Mammary epithelial cell (primary cell): ENCODE measurements at places on chromosomes 3 and 15. TPM values are rescaled to one million over a fixed set of nuclear protein-coding genes. Genes with fewer than 3 reads are reported as not detected.

DNA sequence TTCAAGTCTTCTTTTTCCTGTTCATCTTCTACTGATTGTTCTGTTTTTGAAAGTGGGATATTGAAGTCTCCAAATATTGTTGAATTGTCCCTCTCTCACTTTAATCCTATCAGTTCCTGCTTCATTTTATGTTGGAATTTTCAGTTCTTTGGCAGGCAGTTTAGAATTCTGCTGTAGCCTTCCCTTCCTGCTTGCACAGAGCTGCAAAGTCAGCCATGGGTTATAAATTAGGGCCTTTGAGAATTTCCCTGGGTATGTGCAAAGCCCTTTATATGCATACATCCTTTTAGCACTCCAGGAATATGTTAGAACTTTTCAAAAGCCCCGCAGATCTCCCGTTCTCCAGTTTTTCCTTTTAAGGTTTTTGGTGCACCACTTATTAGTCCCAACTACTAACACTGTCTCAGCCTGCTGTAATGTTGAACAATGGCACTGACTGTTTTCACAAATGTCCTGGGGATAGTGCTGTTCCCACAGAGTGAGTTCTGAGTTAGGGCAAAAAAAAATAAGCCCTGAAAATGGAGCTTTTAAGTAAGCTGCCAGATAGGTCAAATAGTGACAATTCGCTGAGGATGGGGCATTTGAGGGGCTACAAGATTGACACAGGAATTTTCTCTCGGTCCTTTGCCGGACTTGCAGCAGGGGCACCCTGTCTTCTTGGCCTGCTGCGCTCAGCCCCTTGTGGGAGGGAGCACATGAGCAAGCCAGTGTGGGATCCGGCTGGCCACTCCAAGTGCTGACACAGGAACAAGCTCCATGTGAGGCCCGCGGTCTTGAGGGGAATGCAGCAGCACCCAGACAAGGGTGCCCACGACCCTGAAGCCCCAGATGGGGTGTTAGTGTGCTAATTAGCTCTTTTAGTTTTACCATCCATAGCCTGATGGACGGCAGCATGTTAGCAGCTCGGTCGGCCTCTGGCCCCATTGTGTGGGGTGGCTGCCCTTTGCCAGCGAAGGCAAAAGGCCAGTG is 96.0 kb downstream of the VPS8 start:
- no peak for DNase-seq

Gene EPHB3
- total RNA-seq: 17.6 and 18.4 TPM in 2 replicates

Gene MORC1
- not detected for total RNA-seq

- DNase-seq: no peak
Observed at GRCh38 chr3:126984391-126985131, 1.6 kb downstream of the PLXNA1 start.

Gene PCSK6
- 1.7 TPM for total RNA-seq

DNA sequence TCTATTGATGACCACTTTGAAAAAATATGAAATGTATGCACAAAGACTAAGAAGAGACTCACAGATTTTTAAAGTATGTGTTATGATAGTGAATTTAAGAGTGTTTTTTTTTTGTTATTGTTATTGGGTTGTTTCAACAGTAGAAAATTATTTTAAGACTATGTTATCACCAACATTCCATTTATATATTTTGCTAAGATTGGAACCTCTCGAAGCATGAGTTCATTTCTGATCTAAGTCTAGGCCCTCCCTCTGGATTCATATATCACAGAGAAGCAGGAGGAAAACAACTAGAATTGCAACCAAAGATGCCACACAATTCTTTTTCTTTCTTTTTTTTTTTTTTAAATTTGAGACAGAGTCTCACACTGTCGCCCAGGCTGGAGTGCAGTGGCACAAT is 46.8 kb downstream of the ITGB5 start:
- no peak for DNase-seq

Gene ERC2
- total RNA-seq: 1.5 TPM

Gene NEIL1
- total RNA-seq: 7.7 TPM

DNA sequence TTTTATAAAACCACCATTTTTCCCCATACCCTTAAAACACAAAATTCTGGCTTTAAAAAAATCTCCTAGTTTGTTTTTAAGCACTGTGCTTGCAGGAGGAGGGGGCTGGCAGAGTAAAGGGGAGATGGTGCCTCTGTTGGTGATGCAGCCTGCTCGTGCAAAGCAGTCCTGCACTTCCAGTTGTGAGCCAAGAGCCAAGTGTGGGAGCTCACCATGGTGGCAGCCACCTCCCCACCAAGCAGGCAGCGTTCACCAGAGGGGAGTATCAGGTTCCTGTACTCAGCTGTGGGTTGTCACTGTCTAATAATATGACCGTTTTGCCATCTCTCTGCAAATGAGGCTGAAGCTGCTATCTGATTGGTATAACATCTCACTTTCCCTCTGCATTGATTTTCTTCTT is 164.8 kb downstream of the SYNPR start:
- no peak for DNase-seq

Gene HHLA2
- total RNA-seq: not detected

DNA sequence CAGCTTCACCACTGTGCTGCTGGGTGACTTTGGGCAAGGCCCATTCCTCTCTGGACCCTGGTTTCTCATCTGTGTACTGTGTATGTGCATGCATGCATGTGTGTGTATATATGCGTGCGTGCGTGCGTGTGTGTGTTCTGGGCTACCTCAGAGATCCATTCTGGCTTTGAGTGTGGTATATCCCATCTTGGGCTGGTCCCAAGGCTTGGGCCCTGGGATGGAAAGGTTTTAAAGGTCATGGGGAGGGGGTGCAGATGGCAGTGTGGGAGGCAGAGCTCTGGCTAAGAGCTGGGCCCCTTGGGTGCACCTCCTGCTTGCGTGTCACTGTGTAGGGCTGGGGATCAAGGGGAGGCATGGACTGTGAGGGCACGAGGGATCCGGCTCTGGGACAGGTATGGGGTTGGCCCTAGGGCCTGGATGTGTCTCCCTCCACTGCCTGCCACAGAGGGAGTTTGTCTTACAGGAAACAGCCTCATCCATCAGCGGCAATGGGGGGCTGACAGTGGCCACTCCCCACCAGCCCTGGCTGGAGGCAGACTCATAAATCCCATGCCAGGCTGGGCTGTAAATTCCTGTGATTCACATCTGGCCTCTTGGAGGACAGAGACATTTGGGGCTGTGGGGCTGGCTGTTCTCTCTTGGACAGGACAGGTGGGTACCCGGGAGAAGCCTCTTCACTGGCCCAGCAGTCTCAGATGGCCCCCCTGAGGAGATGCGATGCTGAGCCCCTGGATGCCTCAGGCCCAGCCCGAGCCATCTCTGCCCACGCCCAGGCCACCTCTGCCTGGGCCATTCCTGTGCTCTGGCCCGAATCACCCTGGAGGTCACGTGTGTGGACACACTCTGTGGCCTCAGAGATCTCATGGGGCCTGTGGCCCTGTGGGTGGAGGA is 21.4 kb upstream of the CSPG4 start:
- DNase-seq: no peak

Gene ANKUB1
- total RNA-seq: not detected in 2 replicates

DNA sequence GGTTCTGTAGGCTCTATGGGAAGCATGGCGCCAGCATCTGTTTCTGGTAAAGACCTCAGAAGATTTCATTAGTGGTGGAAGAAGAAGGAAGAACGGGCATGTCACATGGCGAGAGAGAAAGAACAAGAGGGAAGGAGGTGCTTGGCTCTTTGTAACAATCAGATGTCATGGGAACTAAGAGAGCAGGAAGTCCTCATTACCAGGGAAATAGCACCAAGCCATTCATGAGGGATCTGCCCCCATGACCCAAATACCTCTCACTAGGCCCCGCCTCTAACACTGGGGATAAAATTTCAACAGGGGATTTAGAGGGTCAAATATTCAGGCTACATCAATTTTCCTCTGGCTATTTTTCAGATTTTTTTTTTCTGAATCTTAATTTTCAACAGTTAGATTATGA is 954.3 kb downstream of the SQOR start:
- no peak for DNase-seq

DNA sequence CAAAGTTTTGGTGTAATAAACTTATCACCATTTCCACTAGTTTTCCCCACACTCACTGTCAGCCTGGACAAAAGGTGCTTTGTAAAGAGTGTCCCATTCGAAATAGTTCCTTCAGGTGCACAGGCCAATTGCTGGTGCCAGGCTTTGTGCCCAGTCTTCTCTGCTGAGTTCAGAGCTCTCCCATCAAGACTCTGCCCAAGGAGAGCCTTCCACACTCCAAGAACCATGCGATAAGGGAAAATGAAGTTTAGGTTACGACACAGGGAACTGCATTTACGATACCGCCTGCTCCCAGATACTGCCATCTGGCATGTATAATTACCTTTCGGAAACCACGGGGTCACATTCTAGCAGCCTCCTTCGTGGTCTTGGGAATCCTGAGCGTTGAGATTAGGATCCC is 379.6 kb downstream of the MECOM start:
- no peak for DNase-seq
